ENCODE measurements at places on chromosomes 3 and 15.

DNA sequence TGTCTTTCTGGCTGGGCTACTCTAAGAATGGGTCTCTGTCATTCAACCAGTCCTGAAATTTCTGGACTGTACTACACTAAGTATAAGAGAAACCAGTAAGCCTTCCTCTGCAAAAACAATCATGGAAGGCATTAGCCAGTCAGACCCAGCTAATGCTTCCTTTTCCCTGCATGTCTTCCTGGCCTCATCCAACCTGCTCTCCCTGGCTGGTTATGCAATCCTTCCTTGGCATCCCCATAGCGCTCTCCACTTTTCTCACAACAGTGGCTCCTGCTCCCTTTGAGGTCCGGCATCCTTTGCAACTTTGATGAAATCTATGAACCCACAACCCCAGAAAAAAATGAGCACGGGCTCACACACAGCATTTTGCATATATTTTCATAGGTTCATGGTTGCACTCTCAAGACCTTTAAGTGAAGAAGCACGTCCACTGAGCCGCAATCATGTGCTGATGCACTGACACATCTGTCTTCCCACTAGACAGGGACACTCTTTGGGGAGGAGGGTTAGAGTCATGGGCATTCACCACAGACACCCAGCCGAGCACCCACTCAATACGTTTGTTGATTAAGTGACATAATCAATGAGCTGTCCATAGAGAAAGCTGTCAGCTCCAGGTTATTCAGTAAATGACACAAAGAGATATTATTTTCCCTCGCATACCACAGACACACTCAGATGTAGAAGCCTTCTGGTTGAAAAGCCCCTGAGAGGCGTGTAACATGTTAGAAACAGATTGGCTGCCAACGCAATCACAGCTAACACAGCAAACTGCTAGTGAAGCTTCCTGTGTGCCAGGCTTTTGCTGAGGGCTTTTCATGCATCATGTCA, 66.7 kb downstream of the PLD1 start:
- DNase-seq: no peak

DNA sequence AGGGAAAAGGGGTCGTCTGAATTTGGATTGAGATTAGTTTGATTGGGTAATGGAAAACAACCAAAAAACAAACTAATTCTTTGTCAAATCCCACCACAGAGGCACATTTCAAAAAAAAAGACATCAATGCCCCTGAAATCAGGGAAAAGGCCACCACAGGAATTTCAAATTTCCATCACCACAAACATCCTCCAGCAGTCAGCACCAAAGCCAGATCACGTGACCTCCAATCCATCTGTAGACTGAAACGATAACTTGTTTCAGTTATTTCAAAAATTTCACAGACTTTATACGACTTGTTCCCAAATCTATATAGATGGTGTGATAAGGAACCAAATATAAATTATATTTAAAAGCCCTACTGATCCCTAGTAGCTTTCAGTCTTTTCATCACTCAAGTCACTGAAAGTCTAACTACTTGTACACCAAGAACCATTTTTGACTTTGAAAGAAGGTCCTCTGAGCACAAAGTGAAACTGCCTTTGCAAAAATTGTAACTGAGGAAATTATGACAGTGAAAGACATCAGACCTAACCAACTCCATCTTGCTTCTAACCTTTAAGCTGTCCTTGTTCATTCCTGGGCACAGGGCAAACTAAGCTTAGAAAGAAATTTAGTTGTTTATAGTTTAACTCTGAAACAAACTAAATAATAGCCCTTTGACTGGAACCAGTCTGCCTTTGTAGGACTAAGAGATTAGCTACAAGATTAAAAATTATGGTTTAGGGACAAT, 48.1 kb upstream of the PLCL2 start:
- peak; percentile 43 for DNase-seq

GRCh38 chr15:40249477-40250303, 10.8 kb downstream of the PAK6 start:
- DNase-seq: no peak

DNA sequence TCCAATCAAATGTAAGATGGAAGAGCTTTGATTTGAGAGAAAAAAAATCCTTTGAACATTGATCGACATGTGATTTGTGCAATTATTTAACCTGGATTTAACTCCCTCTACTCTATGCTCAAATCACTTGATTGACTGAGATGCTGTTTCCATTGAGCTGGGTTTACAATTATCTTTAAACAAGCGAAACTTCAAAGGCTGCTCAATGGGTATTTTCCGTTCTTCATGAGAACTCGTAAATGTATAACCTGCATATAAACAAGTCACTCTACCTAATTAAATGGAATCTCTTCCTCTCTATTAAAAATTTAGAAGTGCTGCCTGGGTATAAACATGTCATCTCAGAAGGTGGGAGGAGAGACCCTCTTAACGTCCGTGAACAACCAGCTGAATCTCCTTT, 71.9 kb downstream of the ANXA2 start:
- DNase-seq: no peak

- peak; percentile 29 for DNase-seq
Observed at GRCh38 chr15:52343831-52344230, 48.2 kb upstream of the MYO5C start.

DNA sequence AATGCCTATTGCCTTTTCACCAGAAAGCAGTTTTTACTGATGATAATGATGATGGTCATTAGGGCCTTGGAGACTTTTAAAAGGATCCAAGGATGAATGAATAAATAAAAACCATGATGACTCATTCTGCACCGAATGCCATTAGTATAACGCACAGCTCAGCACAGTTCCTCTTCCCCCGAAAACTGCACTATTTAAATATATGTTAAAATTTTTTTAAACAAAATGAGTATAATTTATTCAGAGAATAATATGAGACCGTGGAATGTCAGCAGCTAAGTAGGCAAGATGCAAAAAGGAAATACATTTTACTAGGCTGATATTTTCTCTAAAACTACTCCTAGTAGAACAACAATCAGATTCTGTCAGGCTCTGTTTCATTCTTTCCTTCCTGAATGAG, 83.4 kb upstream of the NANOGP8 start:
- DNase-seq: peak; percentile 28

DNA sequence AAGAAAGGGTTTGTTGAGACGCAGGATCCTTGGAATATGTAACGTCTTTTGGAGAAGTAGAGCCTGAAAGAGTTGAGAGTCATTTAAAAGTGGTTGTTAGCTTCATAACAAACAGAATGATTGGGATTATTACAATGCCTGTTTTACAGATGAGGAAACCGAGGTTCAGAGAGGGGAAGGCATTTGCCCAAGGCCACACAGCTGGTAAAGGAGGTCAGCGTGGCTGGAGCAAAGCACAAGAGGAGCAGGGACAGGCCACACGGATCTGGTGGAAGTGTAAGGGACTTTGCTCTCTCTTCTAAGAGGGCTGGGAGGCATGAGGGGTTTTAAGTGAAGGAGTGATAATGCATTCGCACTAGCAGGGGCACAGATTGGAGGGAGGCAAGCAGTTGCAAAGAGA, 6.2 kb upstream of the OXTR start:
- no peak for DNase-seq

DNA sequence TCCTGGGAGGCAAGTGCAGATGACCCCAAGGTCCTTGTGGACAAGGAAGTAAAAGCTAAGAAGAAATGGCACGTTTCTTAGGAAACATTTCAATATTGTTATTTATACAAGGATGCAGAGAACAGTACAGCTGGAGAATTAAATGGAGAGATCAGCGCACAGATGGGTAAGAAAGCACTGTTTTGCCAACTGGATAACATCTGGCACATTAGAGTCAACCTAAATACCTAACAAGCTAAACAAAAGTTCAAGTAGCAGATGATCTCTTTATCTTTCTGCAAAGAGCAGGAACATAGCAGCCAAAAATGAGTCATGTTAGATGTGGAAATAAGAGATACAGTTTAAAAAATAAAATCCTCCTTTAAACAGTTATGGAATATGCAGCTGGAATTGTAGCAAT, 15.7 kb upstream of the DPPA4 start:
- no peak for DNase-seq

GRCh38 chr3:112048911-112049310, 14.4 kb downstream of the TMPRSS7 start:
- DNase-seq: no peak

GRCh38 chr3:52372822-52373504, 56.8 kb downstream of the DNAH1 start:
- peak; percentile 33 for DNase-seq

GRCh38 chr3:127606086-127606805, 8.0 kb downstream of the MCM2 start:
- DNase-seq: no peak

DNA sequence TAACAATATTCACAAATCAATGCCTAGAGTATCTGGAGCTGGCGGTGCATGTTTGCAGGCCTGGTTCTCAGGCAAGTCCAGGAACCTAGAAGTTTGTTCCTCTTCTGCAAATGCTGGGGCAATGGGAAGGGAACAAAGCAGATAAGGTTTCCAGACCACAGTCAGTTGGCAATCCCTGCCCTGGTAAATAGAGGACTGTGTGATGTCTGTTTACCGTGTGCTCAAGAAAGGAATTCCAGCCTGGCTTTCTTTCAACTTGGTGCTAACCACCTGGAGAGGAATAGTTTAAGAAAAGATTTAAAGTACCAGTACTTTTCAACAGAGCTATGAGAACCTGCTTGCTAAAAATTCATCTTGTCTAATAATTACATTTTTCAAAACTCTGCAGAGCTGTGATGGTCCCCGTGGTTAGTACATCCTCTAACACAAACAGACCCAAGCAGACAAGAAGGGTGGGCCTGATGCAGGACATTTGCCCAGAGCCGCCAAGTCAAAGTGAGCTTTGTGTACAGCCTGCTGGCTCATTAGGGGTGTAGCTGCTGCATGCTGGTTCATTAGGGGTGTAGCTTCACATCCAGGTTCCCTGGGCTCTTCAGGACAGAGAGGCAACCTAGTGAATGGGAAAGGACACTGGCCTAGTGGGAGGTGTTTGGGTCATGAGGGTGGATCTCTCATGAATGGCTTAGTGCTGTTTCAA, 220.5 kb downstream of the SQOR start:
- DNase-seq: no peak

Data from AG20443 (cell line).